CD4-positive, alpha-beta T cell treated with Interleukin-4 for 1 hour (primary cell): ENCODE measurements at places on chromosomes 16 and 17.

DNA sequence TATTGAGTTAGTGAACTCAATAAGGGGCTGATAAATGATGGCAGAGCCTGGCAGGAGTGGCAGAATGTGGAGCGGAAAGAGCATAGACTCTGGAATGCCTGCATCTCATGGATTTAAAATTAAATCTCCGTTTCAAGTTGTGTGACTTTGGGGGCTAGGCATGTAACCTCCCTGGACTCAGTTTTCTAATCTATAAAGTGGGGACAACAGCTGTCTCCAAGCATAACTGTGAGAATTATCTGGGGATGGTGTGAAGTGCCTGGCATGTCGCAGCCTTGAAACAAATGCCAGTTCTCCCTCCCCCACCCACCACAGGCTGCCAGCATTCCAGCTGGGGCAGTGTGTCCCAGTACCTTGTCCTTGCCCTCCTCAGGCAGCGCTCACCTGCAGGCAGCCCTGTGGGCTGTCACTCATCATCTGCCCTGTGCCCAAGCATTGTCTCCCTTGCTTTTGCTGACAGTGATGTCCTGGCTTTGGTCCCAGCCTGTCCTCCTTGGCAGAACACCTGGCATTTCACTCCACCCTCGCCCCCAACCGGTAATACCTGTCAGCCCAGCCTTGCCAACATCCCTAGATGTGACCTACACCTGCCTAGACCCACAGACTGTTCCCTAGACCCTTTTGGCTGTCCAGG, 129.6 kb downstream of the MRM1 start:
- DNase-seq: no peak

DNA sequence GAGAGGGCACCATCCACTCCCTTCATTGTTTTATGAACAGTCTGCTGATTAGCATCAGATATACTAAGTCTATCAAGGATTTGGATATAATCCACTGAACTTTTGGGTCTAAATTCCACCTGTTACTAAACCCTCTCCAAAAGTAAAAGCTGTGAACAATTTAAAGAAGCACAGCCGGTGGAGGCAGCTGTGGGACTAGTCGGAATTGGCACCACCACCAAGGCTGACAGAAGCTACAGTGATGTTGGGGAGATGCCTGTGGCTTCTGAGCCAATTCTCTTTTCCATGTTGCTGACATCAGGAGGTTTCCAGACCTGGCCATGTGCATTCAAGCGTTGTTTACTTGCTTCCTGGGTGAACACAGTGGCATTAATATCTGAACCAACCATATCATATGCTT, 679.0 kb upstream of the CA10 start:
- no peak for DNase-seq

DNA sequence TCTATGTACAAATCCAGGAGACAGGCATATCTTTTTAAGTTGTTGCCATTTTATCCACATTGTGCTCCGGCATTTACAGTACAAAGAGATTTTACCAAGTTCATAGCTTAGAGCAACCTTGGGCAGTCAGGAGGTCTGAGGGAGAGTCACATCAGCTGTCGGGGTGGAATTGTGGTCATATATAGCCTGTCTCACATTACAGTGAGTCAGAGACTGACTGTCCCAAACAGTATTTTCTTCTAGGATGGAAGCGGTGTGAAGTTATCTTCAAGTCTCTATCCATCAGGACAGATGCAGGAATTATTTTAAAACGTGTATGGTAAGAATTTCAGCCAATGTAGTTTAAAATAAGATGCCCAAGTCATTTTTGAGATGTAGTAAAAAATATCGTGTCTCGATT, 53.0 kb downstream of the GPRC5B start:
- no peak for DNase-seq

GRCh38 chr16:85084841-85085510, 27.3 kb downstream of the CIBAR2 start:
- DNase-seq: no peak

DNA sequence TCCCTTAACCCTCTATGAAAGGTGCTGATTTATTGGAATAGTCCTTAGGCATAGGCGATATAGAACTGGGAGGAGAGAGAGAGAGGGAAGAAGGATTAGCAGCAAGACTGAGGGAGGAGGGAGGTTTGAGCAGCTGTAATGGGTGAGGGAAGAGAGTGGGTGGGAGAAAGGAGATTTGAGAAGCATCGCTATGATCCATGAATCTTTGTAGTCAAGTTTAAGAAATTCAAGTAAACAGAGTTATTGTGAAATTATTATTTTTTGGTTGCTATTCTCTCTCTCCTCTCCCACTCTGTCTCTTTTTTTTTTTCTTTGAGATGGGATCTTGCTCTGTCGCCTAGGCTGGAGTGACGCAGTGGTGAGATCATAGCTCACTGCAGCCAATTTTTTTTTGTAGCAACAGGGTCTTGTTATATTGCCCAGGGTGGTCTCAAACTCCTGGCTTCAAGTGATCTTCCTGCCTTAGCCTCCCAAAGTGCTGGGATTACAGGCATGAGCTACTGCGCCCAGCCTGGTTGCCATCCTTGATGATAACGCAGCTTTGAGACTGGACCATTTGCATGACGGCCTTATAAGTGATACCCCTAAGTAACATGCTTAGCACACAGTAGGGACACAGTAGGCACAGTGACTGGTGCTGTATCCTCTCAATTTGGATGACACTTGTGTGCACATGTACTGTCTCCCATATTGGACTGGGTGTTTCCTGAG, 21.0 kb upstream of the TNS4 start:
- DNase-seq: no peak

DNA sequence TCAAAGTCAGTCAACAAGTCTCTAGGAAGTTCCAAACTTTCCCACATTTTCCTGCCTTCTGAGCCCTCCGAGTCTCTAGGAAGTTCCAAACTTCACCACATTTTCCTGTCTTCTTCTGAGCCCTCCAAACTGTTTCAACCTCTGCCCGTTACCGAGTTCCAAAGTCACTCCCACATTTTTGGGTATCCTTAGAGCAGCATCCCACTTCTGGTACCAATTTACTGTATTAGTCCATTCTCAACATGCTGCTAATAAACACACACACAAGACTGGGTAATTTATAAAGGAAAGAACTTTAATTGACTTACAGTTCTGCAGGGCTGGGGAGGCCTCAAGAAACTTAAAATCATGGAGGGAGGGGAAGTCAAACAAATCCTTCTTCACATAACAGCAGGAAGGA, 169.0 kb upstream of the HS3ST3A1 start:
- no peak for DNase-seq

DNA sequence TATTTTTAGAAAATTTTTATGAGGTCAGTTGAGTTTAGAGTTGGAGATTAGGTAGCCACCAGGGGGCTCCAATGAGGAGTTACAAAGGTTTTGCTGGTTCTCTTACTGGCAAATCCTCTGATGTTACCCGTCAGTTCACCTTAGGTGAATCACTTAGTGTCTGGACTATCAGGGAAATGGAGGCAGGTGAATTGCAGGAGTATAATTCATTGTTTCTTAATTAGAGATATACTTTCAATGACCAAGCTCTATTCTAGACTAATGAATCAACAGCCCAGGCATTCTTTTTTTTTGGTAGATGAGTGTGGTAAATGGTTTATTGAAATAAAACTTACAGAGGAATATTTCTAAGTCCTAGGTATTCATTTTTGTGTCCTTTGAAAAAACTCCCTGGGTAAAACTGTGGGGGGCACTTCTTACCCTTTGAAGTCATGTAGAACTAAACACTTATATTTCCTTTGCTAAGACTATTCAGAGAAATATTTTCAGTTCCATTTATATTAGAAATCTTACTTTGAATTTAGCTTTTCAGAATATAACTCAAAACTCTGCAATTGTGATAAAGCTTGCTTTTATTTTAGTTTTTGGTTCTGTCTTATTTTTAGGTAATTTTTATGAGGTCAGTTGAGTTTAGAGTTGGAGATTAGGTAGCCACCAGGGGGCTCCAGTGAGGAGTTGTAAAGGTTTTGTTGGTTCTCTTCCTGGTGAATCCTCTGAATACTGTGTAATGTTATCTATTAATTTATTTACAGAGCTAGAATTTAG, 17.7 kb downstream of the PSMD11 start:
- DNase-seq: peak; percentile 76

GRCh38 chr17:76586741-76587487, 1.3 kb upstream of the ST6GALNAC2 start:
- no peak for DNase-seq

DNA sequence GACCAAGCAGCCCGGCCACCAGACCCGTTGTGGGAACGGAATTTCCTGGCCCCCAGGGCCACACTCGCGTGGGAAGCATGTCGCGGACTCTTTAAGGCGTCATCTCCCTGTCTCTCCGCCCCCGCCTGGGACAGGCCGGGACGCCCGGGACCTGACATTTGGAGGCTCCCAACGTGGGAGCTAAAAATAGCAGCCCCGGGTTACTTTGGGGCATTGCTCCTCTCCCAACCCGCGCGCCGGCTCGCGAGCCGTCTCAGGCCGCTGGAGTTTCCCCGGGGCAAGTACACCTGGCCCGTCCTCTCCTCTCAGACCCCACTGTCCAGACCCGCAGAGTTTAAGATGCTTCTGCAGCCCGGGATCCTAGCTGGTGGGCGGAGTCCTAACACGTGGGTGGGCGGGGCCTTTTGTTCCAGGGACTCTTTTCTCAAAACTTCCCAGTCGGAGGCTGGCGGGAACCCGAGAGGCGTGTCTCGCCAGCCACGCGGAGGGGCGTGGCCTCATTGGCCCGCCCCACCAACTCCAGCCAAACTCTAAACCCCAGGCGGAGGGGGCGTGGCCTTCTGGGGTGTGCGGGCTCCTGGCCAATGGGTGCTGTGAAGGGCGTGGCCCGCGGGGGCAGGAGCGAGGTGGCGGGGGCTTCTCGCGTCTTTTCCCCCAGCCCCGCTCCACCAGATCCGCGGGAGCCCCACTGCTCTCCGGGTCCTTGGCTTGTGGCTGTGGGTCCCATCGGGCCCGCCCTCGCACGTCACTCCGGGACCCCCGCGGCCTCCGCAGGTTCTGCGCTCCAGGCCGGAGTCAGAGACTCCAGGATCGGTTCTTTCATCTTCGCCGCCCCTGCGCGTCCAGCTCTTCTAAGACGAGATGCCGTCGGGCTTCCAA, at the start of gene SLC2A4:
SLC2A4 (plus strand) TSS at position 645 of the 879 bp plus-strand sequence; CDS start at position 862, 217 bp downstream.
- DNase-seq: peak; percentile 90

- DNase-seq: no peak
Measured at GRCh38 chr17:43871946-43872690, 25.1 kb downstream of the CD300LG start.

GRCh38 chr17:75783803-75784472, 668 bp upstream of the UNK start:
- no peak for DNase-seq

GRCh38 chr17:8320990-8321389, 10.9 kb downstream of the ARHGEF15 start:
- DNase-seq: no peak

DNA sequence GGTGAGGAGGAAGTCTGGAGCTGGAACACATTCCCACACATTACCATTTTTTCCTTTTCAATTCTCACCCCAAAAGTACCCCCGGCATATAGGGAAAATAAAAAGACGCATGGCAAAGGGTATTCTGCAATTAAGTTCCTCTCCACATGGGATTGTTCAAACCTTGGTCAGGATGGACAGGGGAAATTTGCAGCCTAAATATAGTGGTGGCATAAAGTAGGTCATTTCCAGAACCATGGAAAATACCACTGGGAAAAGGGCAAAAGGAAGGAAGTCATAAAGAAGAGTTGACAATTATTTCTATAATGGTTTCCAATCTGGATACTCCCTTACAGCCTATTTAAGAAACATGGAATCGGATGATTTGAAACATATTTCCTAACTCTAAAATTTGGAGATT, 135.8 kb downstream of the STX8 start:
- no peak for DNase-seq

GRCh38 chr17:57735230-57735629, 9.9 kb downstream of the CCDC182 start:
- no peak for DNase-seq

DNA sequence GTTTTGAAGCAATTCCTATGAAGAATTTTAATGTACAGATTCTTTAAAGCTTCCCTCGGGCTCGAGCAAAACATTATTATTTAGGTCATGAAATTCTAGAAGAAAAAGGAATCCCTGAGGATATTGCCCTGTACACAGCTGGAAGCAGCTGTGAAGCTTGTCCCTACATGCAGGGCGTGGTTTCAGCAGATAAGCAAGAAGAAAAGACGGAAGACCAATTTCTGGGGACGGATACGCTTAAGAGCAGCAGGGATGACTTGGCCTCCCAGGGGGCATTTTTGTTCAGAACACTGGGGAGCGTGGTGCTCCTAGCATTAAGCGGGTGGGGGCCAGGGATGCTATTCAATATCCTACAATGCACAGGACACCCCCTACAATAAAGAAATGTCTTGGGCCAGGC, 34.3 kb downstream of the LITAF start:
- no peak for DNase-seq

DNA sequence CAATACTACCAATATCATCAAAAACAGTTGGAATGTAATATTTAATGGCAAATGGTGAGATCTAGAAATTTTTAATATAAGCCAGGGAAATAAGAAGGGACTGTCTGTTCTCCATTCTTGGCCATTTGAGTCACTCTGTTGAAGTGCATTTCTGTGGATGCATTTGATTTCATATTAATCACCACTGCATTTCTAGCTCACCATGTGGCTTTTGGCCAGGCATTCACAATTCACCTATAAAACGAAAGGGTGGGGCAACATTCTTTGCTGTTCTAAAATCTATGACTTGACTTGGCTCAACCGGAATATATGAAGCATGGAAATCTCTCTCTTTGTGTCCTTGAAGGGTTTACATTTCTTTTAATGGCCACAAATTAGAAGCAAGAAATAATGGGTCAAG, 483.0 kb downstream of the SLC39A11 start:
- no peak for DNase-seq

DNA sequence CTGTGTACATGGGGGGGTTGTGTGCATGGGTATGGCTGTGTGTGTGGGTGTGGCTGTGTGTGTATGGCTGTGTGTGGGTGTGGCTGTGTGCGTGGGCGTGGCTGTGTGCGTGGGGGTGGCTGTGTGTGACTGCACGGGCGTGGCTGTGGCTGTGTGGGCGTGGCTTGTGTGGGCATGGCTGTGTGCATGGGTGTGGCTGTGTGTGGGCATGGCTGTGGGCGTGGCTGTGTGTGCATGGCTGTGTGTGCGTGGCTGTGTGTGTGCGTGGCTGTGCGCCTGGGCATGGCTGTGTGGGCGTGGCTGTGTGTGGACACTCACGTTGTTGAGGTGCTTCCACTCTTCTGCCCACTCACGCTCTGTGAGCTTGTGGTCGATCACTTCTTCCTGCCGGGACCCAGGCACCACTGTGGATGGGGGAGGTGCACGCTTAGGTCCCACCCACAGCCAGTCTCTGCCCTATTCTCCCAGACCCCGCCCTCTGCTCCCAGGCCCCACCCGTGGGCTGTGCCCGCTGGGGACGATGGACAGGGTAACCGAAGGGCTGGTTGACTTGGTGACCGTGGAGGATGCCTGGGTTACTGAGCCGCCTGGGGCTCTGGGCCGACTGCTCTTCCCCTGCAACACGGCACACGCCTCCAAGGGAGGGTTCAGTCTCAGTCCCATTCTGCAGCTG, 16.0 kb upstream of the PABPN1L start:
- peak; percentile 14 for DNase-seq
